ENCODE measurements at places on chromosomes 11 and 22. TPM values are rescaled to one million over a fixed set of nuclear protein-coding genes. Genes with fewer than 3 reads are reported as not detected.

DNA sequence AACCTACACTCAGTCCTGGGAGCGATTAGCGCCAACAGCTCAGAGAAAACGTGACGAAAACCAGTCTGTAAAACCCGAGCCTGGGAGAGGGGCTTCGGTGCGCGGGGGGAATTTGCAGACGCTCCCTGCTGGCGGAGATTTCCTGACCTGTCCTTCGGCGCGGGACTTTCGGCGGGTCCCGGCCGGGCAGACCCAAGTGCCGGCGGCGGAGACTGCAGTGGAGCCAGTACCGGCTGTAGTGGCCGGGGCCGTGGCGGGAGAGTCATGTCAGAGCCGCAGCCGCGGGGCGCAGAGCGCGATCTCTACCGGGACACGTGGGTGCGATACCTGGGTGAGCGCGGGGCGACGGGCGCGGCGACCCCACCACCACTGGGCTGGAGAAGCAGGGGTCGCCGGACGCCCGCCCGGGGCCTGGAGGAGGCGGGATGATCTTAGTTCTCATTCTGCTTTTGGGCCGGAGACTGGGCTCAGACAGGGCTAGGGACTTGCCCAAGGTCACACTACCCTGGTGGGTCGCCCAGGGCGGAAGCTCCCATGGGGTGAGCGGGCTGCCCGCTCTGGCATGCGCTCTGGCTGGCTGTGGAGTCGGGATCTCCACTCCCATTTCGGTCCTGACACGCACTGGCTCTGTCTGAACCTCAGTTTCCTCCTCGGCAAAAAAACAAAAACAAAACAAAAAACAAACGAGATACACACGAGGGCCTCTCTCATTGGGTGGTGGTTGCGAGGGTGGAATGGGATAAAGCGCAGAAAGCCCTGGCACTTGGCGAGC lies at the start of gene MTFP1:
Gene MTFP1, plus strand, starts transcription at position 153 of the 772 bp plus-strand sequence. Its CDS starts 112 bp downstream, at position 265.
- DNase-seq: peak; percentile 84

The HIC2 gene
- total RNA-seq: 34.5 TPM

DNA sequence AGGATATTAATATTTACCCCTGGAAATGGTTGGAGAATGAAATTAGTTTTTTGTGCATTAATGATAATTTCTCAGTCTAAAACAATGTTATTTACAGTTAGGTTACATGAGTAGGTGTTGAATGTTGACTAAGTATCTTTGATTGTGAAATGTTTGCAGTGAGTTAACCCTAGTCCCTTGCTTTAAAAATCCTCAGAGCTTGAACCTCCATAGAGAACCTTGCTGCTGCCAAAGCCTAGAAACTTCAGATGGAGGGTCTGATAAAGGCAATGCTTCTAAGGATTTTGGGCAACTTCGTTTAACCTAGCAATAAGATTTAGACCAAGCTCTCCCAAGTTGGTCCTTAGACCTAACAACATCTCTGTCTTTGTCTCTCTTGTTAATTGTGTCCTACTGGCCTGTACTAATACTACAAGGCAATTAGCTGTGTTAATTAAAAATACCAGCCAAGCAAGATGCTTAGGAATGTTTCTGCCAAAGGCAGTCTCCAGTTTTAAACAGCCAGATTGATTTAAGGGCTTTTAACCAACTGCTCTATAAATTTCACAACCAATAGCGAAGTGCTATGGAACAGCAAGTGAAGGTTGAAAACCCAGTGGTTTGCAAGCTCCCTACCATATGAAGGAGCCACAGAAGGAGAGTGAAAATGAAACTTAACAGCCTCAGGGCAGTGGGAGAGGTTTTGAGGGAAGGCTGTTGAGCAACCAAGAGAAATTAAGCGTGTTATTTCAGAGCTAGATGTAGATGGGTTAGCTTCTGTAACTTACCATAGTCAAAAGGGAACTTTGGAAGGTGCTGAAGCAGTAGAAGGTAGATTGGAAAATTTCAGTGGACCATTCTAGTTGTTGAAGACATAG lies 295.9 kb upstream of the ANO5 start:
- no peak for DNase-seq

- DNase-seq: no peak
Measured at GRCh38 chr22:45818424-45819085, 146.9 kb downstream of the ATXN10 start.

The DNAJB7 gene
- total RNA-seq: not detected

GRCh38 chr22:19951346-19951745 lies 9.7 kb upstream of the TXNRD2 start:
- DNase-seq: no peak

DNA sequence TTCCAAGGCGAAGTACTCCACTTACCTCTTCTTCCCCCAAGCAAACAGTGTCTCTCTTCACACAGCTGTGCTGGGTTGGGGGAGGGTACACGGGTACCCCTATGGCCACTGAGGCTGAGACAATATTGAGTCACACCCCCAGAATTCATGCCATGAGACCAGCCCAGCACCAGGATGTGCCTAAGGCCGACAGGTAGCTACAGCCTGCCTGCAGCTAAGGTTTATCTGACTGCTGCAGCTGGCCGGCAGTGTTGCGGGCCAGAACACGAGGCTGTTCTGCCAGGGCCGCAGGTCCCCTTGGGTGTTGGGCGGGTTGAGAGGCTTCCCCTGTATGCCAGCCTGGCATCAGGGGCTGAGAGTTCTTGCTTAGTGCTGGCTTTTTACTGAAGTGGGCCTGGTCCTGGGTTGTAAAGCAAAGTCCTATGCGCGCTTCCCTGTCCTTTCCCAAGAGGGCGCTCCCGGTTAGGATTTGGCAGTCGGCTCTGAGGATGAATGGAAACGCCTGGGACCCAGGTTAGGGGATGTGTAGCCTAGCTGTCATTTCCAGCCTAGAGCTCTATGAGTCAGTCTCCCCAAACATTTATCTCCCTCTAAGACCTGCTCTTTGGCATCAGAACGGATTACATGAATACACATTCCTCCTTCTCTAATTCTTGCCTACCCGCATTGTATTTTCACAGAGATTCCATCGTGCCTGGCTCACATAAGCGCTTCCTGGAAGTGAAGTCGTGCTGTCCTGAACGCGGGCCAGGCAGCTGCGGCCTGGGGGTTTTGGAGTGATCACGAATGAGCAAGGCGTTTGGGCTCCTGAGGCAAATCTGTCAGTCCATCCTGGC lies 7.1 kb downstream of the USP18 start:
- DNase-seq: peak; percentile 85

GRCh38 chr22:31639436-31640039 lies 22.5 kb downstream of the PISD start:
- no peak for DNase-seq

The POTEH gene
- total RNA-seq: not detected

DNA sequence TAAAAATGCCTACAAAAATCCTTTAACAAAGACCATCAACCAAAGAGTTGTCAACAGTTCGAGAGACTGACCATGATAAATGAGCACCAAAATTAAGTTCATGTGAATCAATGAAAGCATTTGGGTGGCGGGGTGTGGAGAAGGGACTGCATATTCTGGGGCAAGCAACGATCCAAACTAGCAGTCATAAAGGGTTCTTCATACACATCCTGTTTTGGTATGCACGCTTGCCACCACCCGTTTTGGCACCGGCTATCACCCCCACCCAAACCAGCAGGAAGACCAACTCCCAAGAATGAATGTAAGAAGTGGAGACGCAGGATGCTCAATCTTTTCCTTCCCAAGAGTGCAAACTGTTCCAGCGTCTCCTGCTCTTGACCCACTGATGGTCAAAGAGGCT lies 80.8 kb downstream of the SGSM3 start:
- no peak for DNase-seq

DNA sequence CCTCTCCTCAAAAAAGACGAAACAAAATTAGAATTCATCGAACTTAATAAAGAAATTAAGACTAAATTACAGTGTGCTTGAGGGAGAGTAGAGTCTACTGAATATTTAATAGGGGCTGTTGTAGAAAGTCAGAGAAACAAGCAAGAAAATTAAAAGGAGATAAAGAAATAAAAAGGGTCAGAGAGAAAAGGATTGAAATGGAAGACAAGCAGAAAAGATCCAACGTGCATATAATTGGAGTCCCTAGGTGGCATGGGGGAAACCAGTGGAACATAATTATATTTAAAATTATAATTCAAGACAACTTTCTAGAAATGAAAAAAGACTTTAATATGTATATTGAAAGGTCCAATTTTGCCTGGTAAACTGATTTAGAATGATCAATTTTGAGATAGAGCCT lies 74.3 kb downstream of the ACER3 start:
- peak; percentile 33 for DNase-seq

Data from cardiac muscle cell (in vitro differentiated cells and primary cell).